Mucosa of descending colon (tissue), 3 donors: ENCODE measurements at places on chromosomes 2 and 18. TPM values are rescaled to one million over a fixed set of nuclear protein-coding genes. Genes with fewer than 3 reads are reported as not detected.

INHBB gene
- 0.10 TPM for total RNA-seq

- no peak for DNase-seq
Measured at GRCh38 chr2:188324067-188324466, 32.4 kb downstream of the GULP1 start.

RBM44 gene
- total RNA-seq, result 0.35 TPM

ACVR1 gene
- total RNA-seq, result 15.8 TPM

DNA sequence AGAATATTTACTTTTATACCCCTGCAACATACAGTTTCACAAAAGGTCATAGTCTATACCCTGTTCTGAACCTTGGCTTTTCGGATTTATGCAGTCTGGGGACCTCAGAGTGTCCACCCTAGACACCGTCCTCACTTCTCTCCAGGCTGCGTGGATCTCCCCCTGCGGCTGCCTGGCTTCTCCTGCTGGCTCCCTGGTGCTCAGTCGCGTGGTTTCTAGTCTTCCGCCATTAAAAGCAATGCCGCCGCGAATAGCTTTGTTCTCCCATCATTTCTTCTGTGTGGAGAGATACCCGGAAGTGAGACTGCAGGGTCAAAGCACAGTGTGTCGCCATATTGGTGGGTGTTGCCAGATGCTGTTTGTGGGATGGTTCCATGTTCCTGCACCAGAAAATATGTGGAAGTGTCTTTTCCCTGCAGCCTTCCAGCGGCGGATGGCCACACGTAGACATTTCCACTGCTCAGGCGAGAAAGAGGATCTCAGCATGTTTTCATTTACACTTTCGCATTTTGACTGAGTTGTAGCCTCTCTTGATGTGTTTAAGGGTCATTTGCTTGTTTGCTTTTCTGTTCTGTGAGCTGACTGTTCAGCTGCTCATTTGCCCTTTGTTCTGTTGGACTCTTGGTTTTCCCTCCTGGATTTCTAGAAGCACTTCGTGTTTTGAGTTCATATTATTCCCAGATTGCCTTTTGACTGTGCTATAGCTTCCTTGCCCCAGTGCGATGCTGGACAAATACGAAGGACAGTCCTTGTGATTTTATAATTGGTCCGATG is 22.9 kb upstream of the ASB1 start:
- peak; percentile 32 for DNase-seq

DNA sequence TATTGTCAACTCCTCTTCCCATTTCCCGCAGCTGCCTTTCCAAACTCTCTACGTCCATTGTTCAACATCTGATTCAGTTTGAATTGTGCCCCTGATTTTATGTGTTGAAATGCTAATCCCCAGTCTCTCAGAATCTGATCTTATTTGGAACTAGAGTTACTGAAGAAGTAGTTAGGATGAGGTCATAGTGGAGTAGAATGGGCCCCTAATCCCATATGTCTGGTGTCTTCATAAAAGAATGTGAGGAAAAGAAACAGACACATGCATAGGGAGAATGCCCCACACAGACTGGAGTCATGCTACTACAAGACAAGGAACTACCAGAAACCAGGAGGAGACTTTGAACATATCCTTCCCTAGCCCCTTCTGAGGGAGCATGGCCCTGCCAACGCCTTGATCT is 99.2 kb downstream of the LRP1B start:
- DNase-seq, result no peak

APCDD1 gene
- 29.7 TPM for total RNA-seq
